Nasal cavity respiratory epithelium epithelial cell of viscerocranial mucosa (primary cell): ENCODE measurements at places on chromosomes 2 and 18. TPM values are rescaled to one million over a fixed set of nuclear protein-coding genes. Genes with fewer than 3 reads are reported as not detected.

Gene TFCP2L1
- total RNA-seq, result 6.8 and 20.7 TPM in 2 replicates

Gene SOCS6
- total RNA-seq, result 59.8 and 64.4 TPM in 2 replicates

Gene IGFBP5
- 0.34 and 2.3 TPM in 2 replicates for total RNA-seq

Gene IL36RN
- 2.0 and 5.1 TPM in 2 replicates for total RNA-seq

Gene RFX8
- not detected in 2 replicates for total RNA-seq

Gene DDX1
- total RNA-seq, result 65.3 and 87.1 TPM in 2 replicates

Gene GPBAR1
- total RNA-seq, result under 0.01 and 0.07 TPM in 2 replicates

Gene HTR2B
- total RNA-seq, result not detected in 2 replicates

Gene SKA1
- under 0.01 and 0.34 TPM in 2 replicates for total RNA-seq

Gene G6PC2
- total RNA-seq, result not detected in 2 replicates

Gene NT5DC4
- total RNA-seq, result 0.07 TPM in 1 of 2 replicates, not detected in the other

Gene NCK2
- total RNA-seq, result 86.1 and 122 TPM in 2 replicates

Gene CDK15
- not detected in 2 replicates for total RNA-seq

Gene BMP10
- total RNA-seq, result not detected in 2 replicates

Gene ZC3H6
- 7.5 and 8.3 TPM in 2 replicates for total RNA-seq

Gene UGT1A8
- total RNA-seq, result under 0.01 and 0.14 TPM in 2 replicates

Gene ERBB4
- total RNA-seq, result 0.14 TPM in 1 of 2 replicates, not detected in the other

Gene SPATA3
- not detected in 2 replicates for total RNA-seq

Gene FIGN
- total RNA-seq, result 1.0 and 1.6 TPM in 2 replicates

Gene MARCHF4
- total RNA-seq, result under 0.01 TPM in 1 of 2 replicates, not detected in the other

Gene IL1F10
- total RNA-seq, result 0.34 TPM in 1 of 2 replicates, not detected in the other
